ENCODE measurements at places on chromosomes 1 and 21.
A peak's percentile ranks its signal among the peaks of the same experiment; 100 is the strongest.

- no peak for DNase-seq
Observed at GRCh38 chr1:156412653-156413321, 43.8 kb downstream of the RHBG start.

DNA sequence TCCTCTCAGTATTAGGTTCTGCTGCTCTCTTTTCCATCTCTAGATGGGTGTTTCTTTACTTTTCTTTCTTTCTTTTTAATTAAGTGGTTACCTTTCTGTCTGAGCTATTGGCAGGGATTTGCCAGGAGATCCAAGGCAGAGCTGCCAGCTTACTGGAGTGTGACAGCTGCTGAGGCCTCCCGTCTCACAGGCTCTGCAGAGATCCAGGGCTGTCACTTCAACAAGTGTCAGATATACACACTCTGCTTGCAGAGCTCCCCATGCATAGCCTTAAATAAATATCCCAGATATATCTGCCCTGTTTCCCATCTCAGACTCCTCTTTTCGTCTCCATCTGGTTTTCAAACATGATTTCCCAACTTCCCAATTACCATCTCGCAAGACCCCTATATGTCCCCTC, 124.3 kb downstream of the NOS1AP start:
- DNase-seq = no peak

GRCh38 chr1:43473463-43473862, 19.7 kb upstream of the HYI start:
- no peak for DNase-seq

DNA sequence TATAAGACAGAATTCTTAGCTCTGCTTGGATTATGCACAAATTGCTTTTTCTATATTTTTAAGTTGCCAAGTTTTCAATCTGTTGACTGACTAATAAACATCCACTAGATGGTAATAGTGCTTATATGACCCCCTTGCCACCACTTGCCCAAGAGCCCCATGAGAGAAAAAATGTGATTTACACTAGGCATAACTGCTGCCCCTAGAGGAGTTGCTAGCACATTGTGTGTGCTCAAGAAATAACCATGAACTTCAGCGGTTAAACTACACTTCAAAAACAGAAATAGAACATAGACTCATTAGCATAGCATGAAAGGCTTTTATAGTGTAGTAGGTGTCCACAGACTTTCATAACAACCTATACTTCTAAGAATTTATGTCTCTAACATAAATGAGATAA, 61.4 kb downstream of the BRINP3 start:
- no peak for DNase-seq

- no peak for DNase-seq
Observed at GRCh38 chr1:155030243-155030795, 3.3 kb downstream of the DCST2 start.

DNA sequence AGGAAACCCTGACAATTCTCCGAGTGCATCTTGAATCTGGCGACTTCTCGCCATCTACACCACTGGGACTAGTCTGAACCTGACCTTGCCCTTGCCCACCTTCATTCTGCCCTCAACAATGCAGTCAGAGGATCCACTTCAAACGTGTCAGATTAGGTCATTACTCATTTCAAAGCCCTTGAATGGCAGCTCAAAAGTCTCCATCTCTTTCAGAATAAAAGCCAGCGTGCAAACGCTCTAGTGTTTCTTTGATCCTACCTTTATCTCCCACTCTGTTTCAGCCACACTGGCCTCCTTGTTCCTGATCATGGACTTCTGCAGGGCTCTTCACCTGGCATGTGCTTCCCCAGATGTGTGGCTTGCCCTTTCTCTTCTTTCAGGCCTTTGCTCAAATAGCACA, 31.3 kb downstream of the SLC30A1 start:
- no peak for DNase-seq

GRCh38 chr1:61227857-61228550, 145.6 kb downstream of the NFIA start:
- no peak for DNase-seq

- peak; percentile 85 for DNase-seq
Observed at GRCh38 chr1:23168445-23169194, at the start of gene LUZP1. Gene LUZP1 (minus strand): TSS chr1:23168856.

- DNase-seq = no peak
Observed at GRCh38 chr1:212827171-212827776, 20.2 kb downstream of the SPATA45 start.

GRCh38 chr1:36864182-36864822, 170.0 kb downstream of the GRIK3 start:
- DNase-seq = no peak

DNA sequence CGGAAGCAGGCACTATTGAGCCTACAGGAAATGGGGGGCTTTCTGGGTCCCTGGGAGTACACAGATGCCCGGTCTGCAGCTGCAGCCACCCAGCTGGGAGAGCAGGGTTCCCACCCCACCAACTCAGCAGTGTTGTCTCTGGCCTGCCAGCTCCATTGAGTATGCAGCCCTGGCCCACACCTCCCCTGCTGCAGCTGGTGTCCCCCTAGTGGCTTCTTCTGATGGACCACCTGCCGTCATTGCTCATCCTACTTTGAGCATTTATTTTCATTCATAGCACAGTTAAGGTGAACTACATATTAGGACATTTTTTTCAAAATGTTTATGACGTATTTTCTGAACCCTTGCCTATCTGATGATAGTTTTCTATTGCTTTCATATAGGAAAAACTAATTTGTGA, 189.8 kb upstream of the LYPLAL1 start:
- no peak for DNase-seq

- no peak for DNase-seq
Observed at GRCh38 chr1:85325920-85326319, 49.5 kb upstream of the BCL10 start.

GRCh38 chr1:187471555-187471954, 642.8 kb downstream of the PLA2G4A start:
- no peak for DNase-seq

GRCh38 chr21:38637161-38637560, 138.9 kb upstream of the ERG start:
- no peak for DNase-seq

GRCh38 chr1:29984862-29985605, 738.4 kb downstream of the MATN1 start:
- no peak for DNase-seq

GRCh38 chr1:93051961-93052360, 27.1 kb upstream of the MTF2 start:
- DNase-seq = no peak

DNA sequence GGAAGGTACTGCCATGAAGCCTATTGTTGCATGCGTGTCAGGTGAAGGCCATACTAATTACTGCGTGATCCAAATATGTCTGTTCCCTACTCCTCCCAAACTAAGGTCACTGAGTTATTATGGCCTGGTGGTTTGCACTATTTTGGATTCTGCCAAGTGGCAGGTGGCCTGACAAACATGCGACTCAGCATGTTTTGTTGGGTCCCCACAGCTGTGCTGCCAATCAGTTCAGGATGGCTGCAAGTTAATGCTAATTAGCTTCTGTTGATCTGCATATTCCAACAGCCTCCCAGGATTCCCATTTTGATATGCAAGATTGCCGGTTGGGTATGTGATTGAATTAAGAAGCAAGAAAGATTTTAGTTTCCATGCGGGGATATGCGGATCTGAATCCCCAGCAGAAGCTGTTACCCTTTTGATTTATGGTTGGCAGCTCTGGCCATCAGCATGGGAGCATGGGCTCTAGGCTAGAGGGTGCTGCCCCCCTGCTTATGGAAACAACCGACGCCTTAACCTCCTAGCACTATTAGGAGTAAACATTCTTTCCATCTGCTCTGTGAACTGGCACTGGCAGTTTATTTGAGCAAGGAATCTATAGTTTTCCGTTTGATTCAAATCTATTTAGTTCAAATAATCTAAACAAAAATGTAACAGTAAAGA, 429.8 kb upstream of the C1orf87 start:
- no peak for DNase-seq

GRCh38 chr1:28573564-28573963, 18.5 kb upstream of the RAB42 start:
- DNase-seq = no peak

DNA sequence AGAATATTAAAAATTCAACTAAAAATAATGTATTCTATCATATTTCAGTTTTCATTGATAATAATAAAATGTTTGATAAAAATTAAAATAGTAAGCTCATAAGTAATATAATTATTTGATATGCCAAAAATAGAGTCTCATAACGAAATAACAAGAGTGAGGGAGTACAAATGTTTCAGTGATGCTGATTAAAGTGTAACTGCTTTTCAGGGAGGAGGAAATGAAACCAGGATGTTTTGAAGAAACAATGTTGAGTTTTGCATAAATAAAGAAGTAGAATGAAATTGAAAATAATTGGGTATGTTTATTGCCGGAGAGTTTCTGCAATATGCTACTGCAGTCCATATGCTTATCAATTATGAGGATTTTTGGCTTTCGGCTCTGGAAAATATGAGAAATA, 1159.8 kb upstream of the ADGRL2 start:
- DNase-seq = no peak

GRCh38 chr1:208243527-208243966, 637 bp downstream of the PLXNA2 start:
- no peak for DNase-seq

GRCh38 chr1:54144366-54144765, 8.4 kb downstream of the CDCP2 start:
- DNase-seq = no peak

- no peak for DNase-seq
Observed at GRCh38 chr1:78779831-78780230, 130.2 kb downstream of the IFI44 start.

DNA sequence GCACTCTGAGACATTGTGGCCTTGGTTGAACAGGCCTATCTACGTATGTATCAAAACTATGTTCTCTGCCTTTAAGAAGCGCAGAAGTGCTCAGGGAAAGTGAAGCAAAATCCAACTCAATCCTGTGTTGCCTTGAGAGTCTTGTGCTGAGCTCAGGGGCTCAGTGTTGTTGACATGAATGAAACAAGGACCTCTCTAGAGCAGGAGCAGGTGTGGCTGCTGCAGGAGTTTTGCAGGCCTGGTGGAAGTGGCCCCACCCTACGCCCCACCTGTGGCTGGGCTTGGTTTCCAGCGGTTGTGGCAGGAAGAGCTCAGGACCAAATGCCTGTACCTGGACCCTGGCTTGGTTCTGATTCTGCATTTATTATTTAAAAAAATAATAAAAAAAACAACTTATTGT, 20.9 kb downstream of the CA6 start:
- no peak for DNase-seq

GRCh38 chr1:220813013-220813412, 26.3 kb downstream of the MTARC1 start:
- DNase-seq = no peak

DNA sequence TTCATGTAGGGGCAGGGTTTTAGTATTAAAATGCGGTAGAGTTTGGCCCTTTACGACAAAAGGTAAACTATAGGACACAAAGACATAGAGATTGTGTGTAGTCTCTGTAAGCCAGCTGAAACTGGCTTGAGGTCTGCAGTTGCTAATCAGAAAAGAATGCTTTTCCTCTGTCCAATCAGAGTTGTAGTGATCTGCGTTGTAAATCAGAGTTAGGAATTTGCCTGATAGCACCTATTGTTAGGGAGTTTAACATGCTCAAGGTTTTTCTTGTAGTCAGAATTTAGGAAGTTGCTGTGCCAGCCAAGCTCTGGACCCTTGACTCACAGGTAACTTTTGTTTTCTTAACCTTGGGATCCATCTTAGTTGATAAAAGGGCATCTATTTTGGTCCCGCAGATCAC, 61.2 kb upstream of the VTCN1 start:
- DNase-seq = no peak

- no peak for DNase-seq
Observed at GRCh38 chr1:221045151-221045550, 165.9 kb downstream of the HLX start.

DNA sequence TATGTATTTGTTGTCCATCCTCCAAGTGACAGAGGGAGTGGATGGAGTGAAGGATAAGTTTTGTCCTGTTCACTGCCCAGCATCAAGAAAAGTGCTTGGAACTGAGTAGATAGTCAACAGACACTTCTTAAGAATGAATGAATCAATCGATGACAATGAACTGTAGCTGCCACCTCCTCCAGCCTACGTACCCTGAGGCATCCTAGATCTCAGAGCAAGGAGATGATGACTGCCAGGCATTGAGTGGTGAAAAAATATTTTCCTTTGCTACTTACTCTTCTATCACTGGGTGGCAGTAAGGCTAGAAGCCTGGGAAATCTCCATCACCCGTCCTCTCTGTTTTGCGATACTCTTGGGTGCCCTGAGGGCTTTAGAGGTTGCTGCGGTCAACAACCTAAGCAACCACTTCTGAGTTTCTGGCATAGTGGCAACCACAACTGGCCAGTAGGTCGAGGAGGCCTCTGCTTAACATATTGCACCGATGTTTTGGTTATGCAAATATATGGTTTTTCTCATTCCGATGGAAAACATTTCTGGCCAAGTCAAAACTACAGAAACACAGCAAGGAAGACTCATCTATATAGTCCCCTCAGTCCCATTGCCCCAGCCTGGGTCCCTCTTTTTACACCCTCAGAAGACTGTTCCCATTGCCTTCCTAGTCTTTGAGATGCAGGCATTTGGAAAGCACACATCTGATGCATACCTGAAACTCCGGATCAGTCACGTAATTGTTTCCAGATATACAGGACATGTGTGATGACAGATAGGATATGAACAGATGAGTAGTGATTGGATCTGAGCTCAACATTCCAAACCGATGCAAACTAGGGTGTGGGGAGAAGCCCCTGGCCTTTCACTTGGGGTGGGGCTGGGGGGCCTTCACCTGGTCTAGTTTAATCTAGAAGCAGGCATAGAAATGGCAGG, 136.8 kb downstream of the RUNX1 start:
- no peak for DNase-seq

DNA sequence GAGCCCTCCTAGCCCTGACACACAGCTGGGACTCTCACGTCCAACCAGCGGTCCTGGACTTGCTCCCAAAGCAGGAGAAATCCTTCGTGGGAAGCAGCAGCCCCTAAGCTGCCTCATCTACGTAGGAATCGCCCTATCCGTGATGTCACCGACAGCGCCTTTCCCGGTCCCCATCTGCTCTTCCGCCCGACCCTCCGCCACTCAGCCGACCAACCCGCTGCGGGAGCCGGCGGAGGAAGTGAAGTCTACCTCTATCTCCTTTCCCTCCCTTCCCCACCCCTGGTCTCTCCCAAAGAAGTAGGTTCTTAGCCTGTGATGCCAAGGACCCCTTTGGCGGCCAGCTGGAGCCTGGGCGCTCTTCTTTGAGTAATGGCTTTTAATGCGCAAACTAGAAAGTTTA, 272.1 kb downstream of the FAM72C start:
- DNase-seq = no peak

- DNase-seq = no peak
Observed at GRCh38 chr1:103387898-103388297, 137.6 kb upstream of the RNPC3 start.

GRCh38 chr21:46314441-46315020, 9.1 kb downstream of the C21orf58 start:
- DNase-seq = no peak

DNA sequence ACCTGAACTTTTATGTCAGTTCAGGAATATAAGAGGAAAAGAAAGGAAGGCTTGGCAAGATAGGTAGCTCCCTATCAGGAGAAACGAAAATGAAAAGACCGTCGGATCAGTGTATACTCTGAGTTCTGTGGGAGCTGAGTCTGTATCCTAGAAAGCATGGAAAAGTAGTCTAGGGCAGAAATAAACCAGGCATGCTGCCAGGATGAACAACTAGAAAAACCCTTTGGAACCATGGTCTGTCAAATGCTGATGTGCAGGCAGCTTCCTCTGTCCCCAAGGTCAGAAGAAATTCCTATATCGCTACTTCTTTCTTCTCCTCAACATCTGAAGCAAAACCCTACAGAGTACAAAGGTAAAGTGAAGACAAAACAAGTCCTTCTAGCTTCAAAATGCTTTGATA, 268.8 kb downstream of the ST6GALNAC3 start:
- DNase-seq = no peak

- DNase-seq = no peak
Observed at GRCh38 chr1:225156254-225156653, 226.8 kb downstream of the DNAH14 start.
